Frontal cortex (tissue), 4 donors: ENCODE measurements at places on chromosomes 7 and 10. TPM values are rescaled to one million over a fixed set of nuclear protein-coding genes. Genes with fewer than 3 reads are reported as not detected.
A peak's percentile ranks its signal among the peaks of the same experiment; 100 is the strongest.

- no peak for DNase-seq
Observed at GRCh38 chr10:119283818-119284217, 76.4 kb downstream of the GRK5 start.

DNA sequence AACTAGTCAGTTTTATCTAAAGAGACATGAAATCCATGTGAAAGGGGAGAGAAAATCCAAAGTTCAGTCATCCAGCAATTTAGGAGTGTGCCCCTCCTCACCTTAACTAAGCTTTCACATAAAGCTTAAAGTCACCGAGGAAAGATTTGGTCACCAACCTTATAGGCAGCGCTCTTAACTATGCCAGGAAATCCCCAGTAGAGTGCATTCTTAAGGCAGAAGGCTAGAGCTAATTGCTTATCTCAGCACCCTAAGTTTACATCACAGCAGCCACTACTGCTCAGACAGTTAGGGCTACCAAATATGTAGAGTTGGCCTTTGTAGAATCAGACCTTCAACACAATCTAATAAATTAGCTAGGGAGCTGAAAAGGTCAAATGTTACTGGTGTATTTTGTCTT is 47.9 kb downstream of the MTPN start:
- DNase-seq, result no peak

GRCh38 chr10:60271319-60272040 is 118.2 kb downstream of the ANK3 start:
- DNase-seq, result no peak

DNA sequence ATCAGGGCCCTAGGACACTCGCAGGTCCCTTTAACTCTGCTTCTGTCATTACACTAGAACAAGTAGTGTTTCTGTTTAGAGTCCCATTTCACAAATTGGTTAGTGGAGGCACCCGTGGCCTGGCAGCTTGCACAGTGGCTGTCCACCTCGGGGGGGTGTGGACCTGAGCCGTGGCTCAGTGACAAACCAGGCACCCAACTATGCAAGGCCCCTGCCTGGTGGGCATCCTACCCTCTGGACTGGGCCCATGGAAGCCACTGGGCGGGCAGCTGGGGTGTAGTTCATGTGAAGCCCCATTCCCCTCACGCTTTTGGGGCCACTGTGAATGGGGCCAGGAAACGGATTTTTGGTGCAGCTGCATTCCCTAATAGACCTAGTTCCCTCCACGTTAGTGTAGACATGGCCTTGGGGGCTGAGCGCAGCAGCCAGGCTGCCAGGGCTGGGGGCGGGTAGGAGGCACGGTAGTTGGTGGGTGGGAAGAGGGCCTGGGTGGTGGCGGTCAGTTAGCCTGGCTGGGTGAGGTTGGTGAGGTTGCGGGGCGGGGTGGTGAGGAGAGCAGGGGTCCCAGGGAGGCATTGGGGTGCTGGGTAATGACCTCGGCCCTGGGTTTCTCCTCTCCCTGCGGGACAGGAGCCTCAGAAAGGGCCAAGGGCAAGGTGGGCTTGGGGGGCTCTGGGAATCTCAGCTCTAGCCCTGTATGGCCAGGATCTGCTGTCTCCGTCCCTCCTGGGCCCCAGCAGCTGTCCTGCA is 18.7 kb downstream of the ZNF316 start:
- DNase-seq, result peak; percentile 13

GRCh38 chr7:92293896-92294590 is 48.3 kb downstream of the ANKIB1 start:
- no peak for DNase-seq

DNA sequence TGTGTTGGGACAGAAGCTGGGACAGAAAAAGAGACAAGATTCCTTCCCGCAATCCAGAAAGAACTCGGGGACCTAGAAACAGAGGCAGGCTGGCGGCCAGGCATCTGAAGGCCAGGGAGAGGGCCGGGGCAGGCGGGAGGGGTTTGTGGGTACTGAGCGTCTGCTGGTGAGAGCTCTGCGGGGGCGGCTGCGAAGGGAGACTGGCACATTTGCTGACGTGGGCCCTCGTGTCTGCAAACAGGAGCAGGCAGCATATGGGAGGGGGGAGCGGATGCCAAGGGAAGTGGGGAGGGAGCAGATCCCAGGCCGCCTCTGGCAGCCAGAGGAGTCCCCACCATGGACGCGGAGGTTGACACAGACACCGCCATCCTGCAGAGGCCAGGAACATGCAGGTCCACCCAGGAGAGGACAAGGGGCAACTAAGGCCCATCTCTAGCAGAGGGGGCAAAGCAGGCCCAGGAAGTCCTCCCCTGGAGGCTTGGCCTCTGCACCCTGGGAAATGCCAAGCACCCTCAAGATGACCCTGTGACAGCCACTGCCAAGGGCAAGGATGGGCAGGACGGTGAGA is 32.2 kb downstream of the KCNH2 start:
- DNase-seq, result no peak

DNA sequence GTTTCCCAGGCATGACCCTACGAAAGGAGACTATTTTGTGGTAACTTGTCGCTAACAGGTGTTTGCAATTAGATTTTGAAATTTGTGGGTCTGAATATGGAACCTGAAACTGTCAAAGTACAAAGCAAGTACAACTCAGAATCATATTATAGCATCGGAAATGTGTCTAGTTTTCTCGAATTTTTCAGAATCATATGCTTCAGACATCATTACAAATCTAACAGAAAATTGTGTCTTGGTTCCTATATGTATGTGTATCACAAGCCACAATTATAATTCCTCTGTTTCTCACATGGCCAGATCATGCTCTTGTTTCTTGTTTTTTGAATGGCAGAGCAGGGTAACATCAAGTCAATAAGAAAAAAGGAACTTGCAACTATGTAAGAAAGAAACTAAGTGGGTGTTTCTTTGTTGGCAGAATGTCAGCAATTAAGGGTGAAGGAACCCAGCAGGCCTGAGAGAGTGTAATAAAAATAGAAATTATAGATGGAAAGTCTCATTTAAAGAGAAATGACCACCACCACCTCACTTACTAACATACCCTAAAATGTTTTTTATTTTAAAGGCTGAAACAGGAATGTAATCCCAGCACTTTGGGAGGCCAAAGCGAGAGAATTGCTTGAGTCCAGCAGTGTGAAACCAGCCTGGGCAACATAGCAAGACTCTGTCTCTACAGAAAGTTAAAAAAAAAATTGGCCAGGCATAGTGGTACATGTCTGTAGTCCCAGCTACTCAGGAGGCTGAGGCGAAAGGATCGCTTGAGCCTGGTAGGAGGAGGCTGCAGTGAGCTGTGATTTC is 51.3 kb downstream of the PRTFDC1 start:
- DNase-seq, result no peak

DNA sequence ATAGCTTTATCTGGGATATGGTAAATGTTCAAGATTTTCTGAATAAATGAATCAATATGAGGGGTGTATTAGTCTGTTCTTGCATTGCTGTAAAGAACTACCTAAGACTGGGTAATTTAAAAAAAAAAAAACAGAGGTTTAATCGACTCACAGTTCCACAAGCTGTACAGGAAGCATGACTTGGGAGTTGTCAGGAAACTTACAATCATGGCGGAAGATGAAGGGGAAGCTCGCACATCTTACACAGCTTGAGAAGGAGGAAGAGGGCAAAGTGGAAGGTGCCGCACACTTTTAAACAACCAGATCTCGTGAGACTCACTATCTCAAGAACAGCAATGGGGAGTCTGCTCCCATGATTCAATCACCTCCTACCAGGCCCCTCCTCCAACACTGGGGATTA is 32.5 kb upstream of the OTUD1 start:
- DNase-seq, result no peak

- DNase-seq, result no peak
Observed at GRCh38 chr7:154423231-154423630, 371.0 kb downstream of the DPP6 start.

GRCh38 chr7:36278620-36279172 is 111.0 kb upstream of the ANLN start:
- DNase-seq, result no peak

DNA sequence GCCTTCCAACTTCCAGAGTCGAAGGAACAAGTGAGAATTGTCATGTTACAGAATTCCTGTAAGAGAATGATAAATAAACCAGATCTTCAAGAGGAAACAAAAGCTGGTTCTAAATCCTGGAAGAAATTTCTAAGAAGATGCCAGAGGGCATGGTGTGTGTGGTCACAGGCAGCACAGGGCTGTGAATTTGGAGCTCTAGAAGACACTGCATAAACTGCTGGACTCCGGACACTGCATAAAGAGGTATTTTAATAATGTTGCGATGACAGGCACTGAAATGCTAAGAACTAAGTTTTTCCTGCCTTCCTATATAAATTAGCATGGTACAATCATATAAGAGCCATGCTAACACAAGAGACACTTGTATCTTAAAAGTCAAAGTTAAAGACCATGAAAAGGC is 86.0 kb downstream of the LARP4B start:
- DNase-seq, result no peak

- no peak for DNase-seq
Observed at GRCh38 chr7:31811650-31812461, 124.8 kb downstream of the PPP1R17 start.

- DNase-seq, result no peak
Observed at GRCh38 chr7:47938574-47939165, 9.6 kb downstream of the PKD1L1 start.

DNA sequence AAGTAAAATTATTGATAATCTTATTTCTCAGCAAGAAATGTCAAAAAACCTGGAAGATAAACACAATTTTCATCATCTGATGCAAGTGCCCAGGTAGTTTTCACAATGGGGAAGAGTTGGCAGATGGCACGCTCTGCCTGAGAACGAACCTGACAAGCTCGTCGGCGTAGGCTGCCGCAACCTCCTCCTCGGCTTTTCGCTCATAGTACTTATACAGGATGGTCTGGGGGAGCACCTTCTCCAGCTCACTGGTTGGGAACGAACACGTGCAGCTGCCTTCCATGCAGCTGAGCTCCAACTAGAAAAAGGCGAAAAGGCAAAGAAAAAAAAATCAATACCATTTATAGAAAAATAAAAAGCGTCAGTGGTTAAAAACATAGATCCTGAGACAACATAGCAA is 68.9 kb downstream of the RNF216 start:
- no peak for DNase-seq

DNA sequence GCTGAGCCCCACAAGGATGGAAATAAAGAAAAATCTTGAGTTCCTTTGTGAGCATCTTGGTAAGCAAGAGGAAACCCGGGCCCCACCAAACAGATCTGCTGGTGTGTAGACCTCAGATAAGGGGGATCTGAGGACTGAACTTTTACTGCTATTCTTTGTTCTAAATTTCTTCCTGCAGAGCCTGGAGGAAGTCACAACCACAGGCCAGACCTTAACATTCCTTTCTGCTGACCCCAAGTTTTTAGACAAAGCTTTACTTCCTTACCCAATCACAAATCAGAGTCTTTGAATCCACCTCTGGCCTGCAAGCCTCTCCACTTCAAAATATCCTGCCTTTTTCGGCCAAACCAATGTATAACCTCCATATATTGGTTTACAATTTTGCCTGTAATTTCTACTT is 352.6 kb upstream of the AUTS2 start:
- DNase-seq, result no peak

- no peak for DNase-seq
Observed at GRCh38 chr10:4775808-4776207, 50.2 kb upstream of the AKR1E2 start.

GRCh38 chr10:26441491-26442214 is 3.5 kb downstream of the APBB1IP start:
- DNase-seq, result no peak

The DLX6 gene
- total RNA-seq, result 4.1 TPM

The BMPER gene
- total RNA-seq, result 2.9 TPM

The PKD2L1 gene
- not detected for total RNA-seq

The SPDYE2B gene
- not detected for total RNA-seq

The CTAGE4 gene
- 0.41 TPM for total RNA-seq

The EN2 gene
- total RNA-seq, result not detected

The CLCN1 gene
- total RNA-seq, result under 0.01 TPM

The GSTK1 gene
- 24.9 TPM for total RNA-seq

The VAX1 gene
- total RNA-seq, result 1.2 TPM

The SFTPA1 gene
- not detected for total RNA-seq

The TPK1 gene
- total RNA-seq, result 7.3 TPM

The OPALIN gene
- total RNA-seq, result not detected

The MYL10 gene
- not detected for total RNA-seq
